Fibroblast of skin of right quadriceps (primary cell): ENCODE measurements at places on chromosomes 2 and 18.
A peak's percentile ranks its signal among the peaks of the same experiment; 100 is the strongest.

DNA sequence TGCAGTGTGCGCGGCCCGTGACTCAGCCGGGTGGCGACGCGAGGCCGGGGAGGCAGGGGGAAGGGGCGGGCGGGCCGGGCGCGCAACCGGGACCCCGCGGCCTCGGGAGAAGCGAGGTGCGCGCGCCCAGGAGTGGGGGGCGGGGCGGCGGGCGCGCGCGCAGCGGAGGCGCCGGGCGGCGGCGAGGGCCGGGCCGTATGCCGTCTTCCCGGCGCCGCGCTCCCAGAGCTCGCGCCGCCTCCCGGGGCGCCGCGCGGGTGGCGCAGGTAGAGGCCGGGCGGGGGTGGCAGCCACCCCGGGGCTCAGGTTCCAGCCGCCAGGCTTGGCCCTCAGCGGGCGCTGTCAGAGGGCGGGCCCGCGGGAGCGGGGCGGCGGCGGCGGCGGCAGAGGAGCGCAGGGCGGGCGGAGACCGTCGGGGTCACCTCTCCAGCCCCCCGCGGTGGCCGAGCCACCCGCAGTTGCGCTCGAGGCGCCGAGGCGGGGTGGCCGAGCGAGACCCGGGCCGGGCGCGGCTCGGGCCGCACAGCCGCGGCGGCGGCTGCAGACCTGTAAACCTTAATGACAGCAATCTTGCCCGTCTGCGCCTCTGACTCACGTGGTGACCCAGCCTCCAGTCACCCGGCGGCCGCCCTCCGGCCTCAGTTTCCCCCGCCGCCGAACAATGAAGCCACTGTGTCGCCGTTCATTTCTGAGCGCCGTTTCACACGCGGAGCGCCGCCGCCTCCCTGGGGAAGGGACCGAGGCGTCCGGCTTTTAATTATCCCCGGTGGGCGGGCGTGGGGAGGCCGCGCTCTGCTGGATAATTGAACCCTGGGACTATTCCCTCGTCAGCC lies 25.3 kb upstream of the SMAD7 start:
- peak; percentile 82 for DNase-seq

GRCh38 chr2:171804456-171804855 lies 89.6 kb downstream of the SLC25A12 start:
- no peak for DNase-seq

- DNase-seq, result no peak
Observed at GRCh38 chr2:28363686-28364280, 28.9 kb upstream of the FOSL2 start.

GRCh38 chr2:17083902-17084301 lies 418.3 kb upstream of the CYRIA start:
- DNase-seq, result peak; percentile 85

DNA sequence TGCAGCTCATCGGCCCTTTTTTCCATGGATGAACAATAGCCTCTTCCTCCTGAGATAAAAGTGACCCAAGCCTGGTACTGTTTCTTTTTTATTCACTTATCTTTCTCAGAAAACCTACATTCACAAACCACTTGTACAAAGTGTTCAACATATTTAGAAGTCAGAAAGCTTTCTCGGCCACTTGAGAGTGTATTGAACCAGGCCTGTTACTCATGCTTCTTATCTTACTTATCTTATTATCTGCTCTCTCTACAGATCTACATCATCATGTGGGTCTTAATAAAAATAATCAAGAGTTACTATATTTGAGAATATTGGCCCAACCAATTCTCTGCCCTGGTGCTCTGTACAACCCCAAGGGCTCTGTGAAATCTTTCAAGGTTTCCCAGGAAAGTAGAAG lies 242.1 kb downstream of the MREG start:
- DNase-seq, result no peak

GRCh38 chr18:63505566-63506335 lies 29.0 kb downstream of the SERPINB5 start:
- DNase-seq, result peak; percentile 31
